H1 (cell line): ENCODE measurements at places on chromosomes 5 and 9. TPM values are rescaled to one million over a fixed set of nuclear protein-coding genes. Genes with fewer than 3 reads are reported as not detected.

The BTNL8 gene
- total RNA-seq: 0.27 and 0.48 TPM in 2 replicates

The ALG2 gene
- 27.8 and 30.7 TPM in 2 replicates for total RNA-seq

The CHSY3 gene
- total RNA-seq: 1.4 and 1.8 TPM in 2 replicates

The NTNG2 gene
- total RNA-seq: 0.52 and 1.4 TPM in 2 replicates

The GRXCR2 gene
- not detected in 2 replicates for total RNA-seq

The ACTBL2 gene
- total RNA-seq: not detected in 2 replicates

The SPEF2 gene
- 0.73 and 1.3 TPM in 2 replicates for total RNA-seq

The PIP5KL1 gene
- 12.2 and 13.4 TPM in 2 replicates for total RNA-seq

The AQP7 gene
- not detected in 2 replicates for total RNA-seq

The FOXD4 gene
- 0.25 TPM in 1 of 2 replicates, not detected in the other for total RNA-seq
